Fibroblast of skin of right quadriceps (primary cell): ENCODE measurements at places on chromosomes 1 and 21.

DNA sequence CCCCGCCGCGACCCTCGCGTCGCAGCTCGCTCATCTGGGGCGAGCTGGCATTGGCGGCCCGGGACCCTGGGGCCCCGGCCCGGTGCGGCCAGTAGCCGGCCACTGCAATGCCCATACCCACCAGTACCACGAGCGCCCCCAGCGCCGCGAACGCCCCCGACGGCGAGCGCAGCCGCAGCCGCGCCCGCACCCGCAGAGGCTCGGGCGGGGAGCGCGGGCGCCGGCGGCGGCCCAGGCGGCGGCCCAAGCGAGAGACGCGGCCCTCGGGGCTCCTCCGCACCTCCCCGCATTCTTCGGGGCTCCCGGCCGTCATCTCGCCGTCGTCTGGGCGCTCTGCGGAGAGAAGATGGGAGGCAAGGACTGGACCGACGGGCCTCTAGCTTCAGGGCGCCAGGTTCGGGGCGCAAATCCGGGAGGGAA, 2.2 kb downstream of the TMEM200B start:
- DNase-seq: no peak

DNA sequence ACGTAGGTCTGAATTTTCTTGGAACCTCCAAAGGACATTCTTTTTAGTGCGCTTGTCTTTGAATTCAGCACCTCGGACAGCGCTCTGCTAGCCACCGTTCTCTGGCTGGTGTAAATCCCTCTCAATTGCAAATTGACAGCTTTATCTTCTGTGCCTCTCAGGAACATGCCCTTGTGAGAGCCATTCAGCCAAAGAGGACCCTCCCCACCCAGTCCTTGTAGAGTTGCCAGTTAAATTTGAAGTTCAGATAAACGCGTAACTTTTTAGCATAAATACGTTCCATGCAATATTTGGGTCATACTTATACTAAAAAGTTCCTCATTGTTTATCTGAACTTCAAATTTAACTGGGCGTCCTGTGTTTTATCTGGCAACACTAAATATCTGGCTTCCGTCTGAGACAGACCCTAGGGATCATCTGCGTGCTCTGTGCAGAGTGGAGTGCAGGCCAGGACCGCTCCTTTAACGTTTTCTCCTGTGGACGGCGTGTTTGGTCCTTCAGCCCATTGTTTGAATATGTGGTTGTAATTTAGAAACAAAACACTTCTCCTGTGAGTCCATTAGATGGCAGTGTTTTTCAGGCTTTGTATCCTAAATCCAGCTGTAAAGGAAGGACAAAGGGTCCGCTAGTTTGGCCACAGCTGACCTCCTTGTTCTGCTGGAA, 7.0 kb downstream of the KCNAB2 start:
- peak; percentile 58 for DNase-seq

GRCh38 chr1:180271272-180272255, 41.5 kb downstream of the LHX4 start:
- peak; percentile 65 for DNase-seq

DNA sequence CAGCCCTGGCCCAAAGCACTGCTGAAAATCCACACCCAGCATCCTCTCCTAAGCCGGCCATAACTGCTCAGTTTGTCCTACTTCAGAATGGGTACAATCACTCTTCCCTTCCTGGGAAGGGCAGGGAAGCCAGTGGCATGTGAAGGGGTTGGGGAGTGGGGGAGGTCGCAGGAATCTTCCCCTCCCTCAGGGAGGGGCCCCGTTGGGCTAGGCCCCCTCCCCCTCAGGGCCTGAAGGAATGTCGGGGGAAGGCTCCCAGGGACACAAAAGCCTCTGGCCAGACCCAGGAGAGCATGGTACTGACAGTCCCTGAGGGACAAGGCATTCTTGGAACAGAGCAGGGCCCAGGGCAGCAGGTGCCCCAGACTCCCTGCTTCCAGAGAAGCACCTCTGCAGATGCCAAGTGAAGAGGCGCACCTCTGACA, 1.2 kb downstream of the ELOVL1 start:
- peak; percentile 37 for DNase-seq

DNA sequence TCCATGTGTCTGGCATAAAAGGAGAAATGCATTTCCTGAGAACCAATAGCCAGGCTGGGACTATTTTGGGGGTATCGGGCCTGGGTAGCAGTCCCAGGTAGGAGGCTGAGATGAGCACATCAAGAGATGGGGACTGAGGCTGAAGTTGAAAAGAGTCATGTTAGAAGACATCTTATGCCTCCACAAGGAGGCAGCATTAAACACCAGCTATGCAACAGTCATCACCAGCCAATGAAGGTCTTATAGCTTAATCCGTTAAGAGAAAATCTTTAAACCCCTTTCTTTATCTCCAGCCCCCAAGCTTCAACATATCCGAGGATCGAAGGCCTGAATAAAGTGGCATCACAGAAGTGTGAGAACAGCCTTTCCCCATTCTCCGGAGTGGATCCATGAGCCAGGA, 640.7 kb upstream of the PTBP2 start:
- DNase-seq: no peak

DNA sequence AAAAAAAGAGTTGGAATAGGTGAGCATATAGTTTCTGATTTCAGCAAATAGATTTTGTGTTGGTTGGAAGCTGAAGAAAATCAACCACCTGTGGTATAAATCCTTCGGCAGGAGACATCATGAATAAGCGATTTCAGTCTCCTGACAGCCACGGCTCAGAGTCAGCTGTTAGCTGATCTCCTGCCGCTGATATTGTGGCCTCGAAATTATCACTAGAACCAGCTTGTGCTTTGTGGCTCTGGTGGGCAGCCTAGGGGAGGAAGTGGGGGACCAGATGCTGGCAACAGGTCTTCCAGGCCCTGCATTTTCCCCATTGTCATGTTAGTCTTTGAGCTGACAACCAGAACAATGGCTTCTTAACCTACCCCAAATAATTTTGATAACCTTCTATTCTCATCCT, 842 bp upstream of the GCSAML start:
- no peak for DNase-seq

GRCh38 chr1:180262628-180263488, 32.8 kb downstream of the LHX4 start:
- DNase-seq: peak; percentile 22

GRCh38 chr1:43529206-43529731, 1.4 kb upstream of the PTPRF start:
- peak; percentile 87 for DNase-seq

GRCh38 chr1:41632781-41633575, 148.5 kb upstream of the EDN2 start:
- no peak for DNase-seq

DNA sequence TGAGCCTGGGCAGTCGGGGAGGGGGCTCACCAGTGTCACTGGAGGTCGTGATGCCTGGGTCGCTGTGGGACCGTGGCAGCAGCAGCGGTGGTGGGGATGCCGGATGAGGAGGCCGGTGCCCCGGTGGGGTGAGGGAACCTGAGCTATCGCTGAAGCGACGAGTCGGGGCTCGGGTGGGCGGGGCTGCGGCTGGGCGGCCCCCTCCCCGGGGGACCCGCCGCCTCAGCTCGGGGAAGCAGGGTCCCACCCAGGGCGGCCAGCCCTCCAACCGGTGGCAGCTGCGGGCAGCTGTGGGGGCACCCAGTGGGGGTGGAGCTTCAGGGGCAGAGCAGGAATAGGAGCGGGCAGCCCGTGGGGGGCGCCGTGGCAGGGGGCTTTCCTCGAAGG, 5.0 kb downstream of the ENTREP3 start:
- no peak for DNase-seq

DNA sequence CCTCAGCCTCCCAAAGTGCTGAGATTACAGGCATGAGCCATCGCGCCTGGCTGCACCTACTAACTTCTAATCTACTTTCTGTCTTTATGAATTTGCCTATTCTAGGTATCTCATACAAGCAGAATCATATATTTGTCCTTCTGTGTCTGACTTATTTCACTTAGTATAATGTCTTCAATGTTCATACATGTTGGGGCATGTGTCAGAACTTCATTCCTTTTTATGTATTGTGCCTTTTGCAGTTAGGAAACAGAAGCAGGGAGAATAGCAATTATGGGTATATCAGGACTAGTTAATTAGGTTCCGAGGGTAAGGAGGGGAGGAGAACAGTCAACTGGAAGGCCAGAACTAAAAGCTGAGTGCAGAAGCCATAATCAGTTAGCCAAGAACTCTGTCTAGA, 18.0 kb upstream of the NIBAN1 start:
- no peak for DNase-seq

DNA sequence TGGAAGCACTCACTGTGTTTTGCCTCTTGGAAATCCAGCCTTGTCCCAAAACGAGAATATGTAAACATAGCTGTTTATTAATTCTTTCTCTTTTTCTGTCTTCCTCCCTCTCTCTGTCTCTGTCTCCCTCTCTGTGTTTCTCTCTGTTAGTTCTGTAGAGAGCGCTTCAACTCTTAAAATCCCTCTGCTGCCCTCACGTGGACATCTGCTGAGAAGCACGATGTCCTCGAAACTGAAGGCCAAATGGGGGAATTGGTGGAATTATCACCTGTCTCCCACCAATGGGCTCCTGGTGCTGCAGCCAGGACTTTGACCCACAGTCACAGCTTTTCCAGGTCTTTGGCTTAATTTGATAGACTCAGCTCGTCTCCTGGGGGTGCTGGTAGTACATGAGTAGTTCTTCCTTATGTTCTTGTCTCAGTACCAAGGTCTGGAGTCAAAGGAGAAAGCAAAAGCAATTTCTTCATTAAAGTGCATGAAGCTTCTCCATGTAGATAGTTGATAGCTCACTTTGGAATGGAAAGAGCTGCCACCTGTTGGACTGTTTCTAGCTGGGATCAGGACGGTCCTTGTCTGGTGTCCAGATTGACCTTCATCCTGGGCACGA, 5.5 kb upstream of the GBP6 start:
- DNase-seq: peak; percentile 59
